MV-4-11 (cell line): ENCODE measurements at places on chromosomes 11 and 22.

GRCh38 chr11:2444821-2445745 lies at the start of gene KCNQ1:
TSS of gene KCNQ1 (plus strand) at chr11:2445008. CDS start at chr11:2445099, 91 bp downstream.
- peak; percentile 29 for DNase-seq

GRCh38 chr11:127006311-127006710 lies 5.7 kb upstream of the KIRREL3 start:
- DNase-seq = no peak

DNA sequence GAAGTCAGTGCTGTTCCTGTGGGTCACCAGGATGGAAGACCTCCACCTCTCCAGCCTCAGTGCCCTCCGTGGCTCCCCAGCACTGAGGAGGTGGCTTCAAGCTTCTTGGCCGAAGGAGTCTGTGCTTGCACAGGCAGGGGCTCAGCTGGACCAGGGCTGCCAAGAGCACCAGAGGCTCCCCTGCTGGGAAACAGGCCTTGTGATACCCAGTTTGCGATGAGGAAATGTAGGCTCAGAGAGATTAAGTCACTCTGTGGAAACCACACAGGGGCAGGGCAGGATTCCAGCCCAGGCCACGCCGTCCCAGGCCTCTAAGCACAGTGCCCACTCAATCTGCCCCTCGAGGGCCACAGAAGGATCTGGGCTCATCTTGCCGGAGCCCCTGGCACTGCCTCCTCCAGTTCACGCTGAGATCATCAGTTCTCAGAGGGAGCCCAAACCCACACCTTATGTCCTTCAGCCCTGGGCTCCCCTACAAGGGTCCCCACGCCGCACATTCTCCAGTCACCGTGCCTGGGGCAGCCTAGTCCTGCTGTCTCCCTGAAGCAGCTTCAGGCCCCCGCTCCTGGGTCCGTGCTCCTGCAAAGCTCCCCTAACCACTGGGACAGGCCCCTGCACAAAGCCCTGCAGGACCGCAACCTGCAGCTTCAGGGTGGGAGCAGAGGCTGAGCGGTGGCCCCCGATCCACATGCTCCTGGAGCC lies 21.6 kb downstream of the ANO1 start:
- DNase-seq = no peak

DNA sequence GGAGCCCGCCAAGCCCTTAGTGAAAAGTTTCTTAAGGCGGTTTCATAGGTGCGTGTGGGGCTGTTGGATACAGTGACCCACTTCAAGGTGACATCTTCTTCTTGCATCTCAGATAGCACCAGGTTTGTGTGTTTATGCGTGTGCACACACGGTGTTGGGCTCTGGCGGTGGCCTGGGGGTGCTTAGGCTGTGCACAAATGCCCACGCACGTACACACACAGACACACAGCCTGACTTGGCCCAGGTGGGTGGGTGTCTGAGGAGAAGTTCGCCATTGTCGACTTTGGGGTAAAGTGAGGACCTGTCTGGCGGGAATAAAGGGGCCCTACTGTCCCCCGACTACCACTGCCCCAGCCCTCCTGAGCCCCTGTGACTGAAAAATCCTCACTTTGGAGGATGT lies 103.8 kb downstream of the KCNQ1 start:
- no peak for DNase-seq

GRCh38 chr11:19378814-19379213 lies 138.1 kb upstream of the E2F8 start:
- no peak for DNase-seq

GRCh38 chr11:114039551-114039950 lies 20.0 kb upstream of the ZBTB16 start:
- no peak for DNase-seq

DNA sequence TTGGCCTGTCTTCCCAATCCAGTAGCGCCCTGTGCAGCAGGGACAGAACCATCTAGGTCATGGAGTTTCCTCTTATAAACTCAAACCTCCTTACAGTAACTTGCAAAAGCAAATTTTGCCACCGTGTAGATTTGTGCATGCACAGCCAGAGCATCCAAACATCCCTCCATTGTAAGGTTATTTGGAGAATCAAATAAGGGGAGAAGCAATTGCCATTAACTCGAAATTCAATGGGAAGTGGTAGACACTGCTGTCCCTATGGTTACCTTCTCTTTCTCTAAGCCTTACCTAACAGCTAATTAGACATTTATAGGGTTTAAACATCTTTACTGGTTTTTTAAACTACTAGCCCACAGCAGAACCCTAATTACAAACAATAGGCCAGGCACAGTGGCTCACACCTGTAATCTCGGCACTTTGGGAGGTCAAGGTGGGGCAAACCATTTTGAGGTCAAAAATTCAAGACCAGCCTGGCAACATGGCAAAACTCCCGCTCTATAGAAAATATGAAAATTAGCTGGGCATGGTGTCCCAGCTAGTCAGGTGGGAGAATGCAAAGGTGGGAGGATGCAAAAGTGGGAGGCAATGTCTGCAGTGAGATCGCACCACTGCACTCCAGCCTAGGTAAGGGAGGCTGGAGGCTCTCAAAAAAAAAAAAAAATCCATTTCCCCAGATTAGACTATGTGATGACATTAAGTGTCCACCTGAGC lies 6.6 kb downstream of the HSPA8 start:
- DNase-seq = no peak

DNA sequence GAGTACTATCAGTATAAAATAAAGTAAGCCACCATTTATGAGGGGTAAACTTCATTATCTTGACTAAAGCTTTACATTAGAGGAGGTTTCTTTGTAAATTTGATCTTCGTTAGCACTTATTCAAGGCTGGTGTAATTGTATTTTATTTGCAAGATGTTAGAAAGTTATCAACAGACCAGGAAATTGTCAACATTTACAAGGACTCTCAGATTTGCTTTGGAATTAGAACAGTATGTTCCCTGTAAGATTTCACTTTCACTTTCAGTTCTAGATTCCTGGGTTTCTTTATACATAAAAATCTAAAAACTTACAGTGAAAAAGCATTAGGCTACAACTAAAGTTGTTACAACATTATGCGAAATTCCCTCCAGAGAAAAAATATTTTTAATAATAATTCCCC lies 4.6 kb upstream of the BIRC3 start:
- peak; percentile 8 for DNase-seq

DNA sequence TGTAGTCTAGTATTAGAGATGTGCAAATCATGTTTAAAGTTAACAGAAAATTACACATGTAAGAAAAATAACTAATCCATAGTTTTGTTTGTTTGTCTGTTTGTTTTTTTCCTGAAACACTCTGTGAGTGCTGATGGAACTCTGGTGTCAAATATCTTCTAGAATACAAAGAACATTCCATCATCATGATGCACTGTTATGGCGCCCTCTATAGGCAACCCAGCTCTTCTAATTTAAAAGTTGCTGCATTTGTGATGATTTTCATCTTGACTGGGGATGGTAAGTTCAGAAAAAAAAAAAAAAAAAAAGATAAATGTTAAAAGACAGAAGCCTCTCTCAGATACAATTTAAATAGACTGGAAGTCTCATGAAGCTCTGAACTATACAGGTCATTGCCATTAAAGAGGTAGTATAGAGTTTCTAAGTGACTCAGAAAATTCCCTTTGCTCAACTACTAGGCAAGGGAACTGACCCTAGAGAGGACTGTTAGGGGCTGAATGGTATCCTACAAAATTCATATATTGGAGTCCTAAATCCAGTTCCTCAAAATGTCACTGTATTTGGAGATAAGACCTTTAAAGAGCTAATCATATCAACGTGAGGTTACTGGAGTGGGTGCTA lies 597.2 kb upstream of the ANO3 start:
- DNase-seq = no peak

- DNase-seq = no peak
Observed at GRCh38 chr11:43892851-43893250, 12.2 kb downstream of the ALKBH3 start.

DNA sequence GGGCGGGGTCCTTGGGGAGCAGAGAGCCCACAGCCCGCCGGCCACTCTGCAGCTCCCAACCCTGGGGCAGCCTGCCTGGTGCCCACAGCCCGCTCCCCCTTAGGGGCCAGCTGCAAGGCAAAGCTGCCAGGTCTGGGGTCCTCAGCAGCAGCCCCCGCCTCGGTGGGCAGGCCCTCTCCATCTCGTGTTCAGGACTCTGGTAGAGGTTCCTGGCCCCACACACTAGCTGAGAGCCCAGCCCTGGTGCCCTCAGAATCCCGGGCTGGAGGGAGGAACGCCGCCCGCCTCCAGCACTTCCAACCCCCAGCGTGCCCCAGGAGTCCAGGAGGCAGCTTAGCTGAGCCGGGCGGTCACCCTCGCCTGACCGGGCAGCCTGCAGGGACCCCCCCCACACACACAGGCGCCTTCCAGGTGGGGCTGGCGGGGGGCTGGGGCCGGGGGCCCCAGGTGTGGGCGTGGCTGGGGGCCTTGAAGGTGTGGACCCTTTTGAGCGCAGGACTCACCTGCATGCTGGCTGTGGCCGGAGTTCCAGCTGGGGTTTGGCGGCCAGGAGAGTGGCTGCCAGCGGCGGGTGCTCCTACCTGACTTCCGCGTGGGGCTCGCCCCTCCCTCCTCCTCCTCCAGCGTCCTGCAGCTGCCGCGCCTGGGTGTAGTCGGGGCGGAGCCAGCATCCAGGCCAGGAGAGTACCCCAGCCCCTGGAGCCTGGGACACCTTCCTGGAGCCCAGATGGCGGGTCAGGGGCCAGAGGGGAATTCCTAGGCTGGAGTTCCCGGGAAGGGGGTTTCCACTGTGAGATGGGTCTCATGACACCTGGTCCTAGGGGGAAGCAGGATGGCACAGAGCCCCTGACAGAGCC lies at the start of gene ANO9:
TSS of gene ANO9 (minus strand) at position 594 of the 857 bp plus-strand sequence. CDS start at position 509, 85 bp downstream.
- DNase-seq = no peak

- DNase-seq = no peak
Observed at GRCh38 chr11:71235719-71236118, 16.7 kb downstream of the SHANK2 start.

- DNase-seq = peak; percentile 86
Observed at GRCh38 chr11:47393163-47394049, 15.0 kb upstream of the SLC39A13 start.

DNA sequence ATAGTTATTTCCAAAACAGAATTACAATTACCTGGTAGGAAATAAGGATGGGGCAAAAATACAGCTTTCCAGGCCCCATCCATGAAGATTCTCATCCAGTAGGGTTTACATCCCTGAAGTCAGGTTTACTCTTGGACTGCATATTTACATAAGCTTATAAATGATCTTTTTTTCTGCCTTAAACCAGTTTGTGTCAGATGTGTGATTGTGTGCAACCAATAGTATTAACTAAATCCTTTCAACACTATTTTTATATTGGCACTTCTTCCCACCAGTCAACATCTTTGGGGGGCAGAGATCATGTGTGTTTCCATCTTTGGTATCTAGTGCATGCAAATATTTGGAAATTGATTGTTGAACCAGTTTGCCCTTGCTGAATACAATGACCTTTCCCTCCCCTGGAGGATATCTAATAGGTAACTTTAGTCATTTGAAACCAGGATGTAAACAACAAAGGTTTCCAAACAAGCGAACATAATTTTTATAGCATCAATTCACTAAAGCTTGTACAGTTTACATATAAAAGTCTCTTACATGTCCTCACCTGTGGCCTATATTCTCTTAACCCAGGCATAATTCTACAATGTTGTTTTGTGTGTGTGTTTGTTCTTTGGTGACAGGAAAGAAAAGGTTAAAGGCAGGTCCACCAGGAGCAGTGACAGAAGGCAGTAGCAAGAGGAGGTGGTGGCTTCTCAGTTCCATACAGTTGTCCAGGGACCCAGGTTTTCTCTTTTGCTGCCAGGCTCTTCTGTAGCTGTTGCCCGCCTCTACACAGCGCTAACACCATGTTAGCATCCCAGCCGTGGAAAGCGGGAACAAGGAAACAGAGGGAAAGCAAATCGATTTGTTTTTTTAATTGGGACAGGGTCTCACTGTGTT lies 1.7 kb upstream of the ME3 start:
- no peak for DNase-seq
